ENCODE measurements at places on chromosomes 4 and X.

- no peak for DNase-seq
Observed at GRCh38 chr4:41028392-41029076, 185.8 kb downstream of the APBB2 start.

DNA sequence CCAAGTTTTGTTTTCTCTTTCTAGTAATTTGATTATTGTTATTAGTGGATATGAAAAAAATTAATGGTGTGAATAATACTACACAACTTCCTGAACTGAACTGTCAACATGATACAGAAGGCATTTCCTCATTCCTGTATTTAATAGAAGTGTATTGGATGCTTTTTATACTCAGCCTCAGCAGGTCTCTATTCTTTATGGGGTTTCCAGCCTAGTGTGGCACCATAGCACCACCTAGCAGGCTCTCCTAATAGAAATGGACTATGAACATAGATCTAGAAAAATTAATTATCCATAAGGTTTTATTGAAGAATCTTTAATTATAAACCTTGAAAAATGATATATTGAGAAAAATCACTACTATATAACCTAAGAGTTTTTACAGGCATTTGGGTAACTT is 52.4 kb downstream of the GLRB start:
- no peak for DNase-seq

DNA sequence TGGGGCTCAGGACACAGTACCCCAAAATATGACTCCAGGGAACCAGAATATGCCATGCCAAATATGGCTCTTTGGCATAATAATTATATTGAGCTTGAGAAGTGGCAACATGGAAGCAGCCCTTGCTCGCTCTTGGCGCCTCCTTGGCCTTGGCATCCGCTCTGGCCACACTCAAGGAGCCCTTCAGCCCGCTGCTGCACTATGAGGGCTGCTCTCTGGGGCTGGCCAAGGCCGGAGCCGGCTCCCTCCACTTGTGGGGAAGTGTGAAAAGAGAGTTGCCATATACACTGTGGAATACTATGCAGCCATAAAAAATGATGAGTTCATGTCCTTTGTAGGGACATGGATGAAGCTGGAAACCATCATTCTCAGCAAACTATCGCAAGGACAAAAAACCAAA is 18.4 kb upstream of the HERC6 start:
- DNase-seq: no peak

- no peak for DNase-seq
Observed at GRCh38 chrX:18426004-18426320, 554 bp downstream of the CDKL5 start.

- no peak for DNase-seq
Observed at GRCh38 chrX:149648932-149649331, 17.3 kb upstream of the TMEM185A start.

DNA sequence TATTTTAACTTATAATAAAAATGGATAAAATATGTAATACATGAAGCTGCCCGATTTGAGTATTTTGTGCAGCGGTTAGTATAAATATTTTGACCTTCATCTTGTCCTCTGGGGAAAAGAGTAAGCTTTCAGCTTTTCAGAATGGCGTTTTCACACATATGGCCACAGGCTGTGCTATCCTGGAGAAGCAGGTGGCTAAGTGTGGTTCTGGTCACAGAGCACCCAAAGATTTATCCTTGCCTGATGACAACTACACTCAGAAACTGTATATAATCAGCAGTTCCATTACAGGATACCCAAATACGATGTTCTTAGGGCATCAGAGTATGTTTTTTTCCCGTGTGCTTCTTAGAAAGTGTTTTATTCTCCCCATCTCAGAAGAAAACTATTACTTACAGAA is 42.3 kb upstream of the ANK2 start:
- DNase-seq: no peak

DNA sequence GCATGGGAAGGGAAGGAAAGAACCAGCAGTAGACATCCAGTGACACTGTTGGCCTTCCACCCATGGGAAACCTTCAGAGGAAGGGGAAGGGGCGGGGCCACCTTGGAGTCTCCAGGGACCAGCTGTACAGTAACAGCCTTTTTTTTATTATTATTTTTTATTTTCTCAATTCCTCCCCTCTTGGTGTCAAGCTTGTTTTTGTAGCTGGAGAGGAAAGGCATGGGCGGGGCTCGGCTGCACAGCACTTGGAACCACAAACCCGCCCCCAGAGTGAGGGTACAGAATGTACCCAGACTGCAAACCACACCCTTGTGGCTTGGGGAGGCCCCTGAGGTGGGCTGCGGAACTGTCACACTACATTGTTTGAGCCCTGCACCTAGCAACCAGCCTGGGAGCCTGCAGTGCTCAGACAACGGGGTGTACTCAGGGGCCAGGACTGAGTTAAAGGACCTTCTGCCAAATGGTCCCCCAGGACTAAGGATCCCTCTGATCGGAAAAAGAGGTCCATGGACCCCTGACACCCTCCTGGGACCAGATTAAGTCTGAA is 45.7 kb downstream of the PRPS1 start:
- DNase-seq: peak; percentile 63

DNA sequence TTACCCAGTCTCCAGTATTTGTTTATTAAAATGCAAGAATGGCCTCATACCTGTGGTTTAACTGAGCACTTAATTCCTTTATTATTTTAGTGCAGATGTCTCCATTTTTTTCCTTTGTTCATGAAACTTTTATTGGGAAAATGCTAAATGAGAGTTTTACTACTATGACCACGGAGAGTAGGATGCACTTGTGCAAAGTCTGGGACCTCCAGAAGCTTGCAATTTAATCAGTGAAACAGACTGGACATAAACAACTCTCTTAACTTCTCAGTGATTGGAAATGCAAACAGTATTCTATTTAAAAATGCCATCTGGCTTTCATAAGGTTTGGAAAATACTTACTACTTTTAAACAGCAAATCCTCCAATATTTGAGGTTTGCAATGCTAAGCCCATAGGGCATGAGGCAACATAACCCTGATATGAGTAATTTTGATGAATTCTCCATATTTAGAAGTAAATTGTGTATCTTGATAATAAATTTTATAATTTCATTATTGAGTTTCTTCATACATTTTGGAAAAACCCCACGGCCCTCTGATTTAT is 718.7 kb upstream of the MAGEB2 start:
- DNase-seq: no peak

DNA sequence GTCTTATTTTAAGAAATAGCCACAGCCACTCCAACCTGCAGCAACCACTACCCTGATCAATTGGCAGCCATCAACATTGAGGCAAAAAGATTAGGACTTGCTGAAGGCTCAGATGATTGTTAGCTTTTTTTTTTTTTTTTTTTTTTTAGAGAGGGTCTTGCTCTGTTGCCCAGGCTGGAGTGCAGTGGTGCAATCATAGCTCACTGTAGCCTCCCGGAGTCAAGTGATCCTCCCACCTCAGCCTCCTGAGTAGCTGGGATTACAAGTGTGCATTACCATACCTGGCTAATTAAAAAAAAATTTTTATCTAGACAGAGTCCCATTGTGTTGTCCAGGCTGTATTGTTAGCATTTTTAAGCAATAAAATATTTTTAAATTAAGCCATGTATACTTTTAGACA is 26.5 kb downstream of the RHOH start:
- no peak for DNase-seq

GRCh38 chrX:78532363-78532762 is 126.8 kb downstream of the RTL3 start:
- DNase-seq: no peak

DNA sequence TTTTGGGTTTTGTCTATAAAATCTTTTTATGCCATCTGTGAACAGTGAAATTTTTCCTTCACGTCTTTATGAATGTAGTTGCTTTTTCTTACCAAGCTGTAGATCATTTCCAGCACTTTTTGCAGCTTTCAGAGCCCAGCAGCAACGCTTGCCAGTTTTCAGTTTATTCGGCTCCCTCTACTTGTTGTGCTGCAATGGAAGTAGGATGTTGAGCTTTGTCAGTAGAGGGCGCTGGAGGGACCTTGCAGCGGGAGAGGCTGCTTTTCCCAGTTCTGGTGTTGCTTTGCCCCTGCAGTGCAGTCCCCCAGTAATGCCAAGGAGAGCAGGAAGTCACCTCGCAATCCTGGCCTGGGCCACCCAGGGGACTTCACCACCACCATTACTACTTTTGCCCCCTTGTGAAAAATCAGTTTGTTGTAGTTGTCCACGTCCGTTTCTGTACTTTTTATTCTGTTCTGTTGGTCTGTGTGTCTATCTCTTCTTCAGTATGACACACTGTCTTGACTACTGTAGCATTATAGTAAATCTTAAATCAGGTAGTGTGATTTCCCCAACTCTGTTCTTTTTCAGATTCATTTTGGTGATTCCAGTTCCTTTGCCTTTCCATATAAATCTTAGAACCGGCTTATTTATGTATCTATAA is 21.8 kb downstream of the CMC4 start:
- peak; percentile 56 for DNase-seq

DNA sequence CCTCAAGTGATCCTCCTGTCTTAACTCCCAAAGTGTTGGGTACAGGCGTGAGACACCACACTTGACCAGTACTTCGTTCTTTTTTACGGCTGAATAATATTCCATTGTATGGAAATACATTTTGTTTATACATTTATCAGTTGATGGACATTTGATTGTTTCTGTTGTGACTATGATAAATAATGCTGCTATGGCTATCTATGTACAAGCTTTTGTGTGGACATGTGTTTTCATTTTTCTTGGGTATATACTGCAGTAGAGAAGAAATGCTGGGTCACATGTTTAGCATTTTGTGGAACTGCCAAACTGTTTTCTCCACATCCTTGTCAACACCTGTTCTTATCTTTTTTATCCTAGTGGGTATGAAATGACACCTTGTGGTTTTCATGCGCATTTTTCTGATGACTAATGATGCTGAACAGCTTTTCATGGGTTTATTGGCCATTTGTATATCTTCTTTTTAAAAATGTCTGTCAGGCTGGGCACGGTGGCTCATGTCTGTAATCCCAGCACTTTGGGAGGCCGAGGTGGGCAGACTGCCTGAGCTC is 37.3 kb downstream of the SAT1 start:
- no peak for DNase-seq

DNA sequence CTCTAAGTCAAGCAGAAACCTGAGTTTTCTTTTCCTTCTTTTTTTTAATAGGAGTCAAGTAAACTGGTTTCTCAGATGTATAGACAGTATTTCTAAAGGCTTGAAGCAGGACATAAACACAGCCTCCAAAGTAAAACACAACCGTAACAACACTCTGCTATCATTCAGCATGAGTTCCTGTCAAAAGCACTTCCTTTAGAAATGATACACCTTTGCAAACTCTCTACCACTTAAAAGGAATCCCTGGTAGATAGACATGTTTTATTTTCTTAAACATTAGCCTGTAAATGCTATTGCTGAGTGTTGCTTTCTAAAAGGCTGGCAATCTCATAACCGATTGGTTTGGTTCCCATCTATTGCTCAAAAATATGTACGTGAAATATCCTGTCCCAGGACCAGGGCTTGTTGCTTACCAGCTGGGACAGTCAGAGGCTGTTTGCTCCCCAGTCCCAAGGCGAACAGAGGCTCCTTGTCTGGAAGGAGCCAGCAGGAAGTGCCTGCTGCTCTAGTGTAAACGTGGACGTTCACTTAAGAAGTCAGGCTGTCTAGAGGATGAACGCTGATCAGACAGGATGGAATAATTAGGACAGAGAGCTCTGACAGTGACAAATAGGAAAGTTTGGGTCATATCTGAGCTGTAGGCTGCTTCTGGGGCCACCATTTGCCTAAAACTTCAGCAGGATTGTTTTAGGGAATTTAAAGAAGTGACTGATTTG is 173.9 kb upstream of the KLF3 start:
- DNase-seq: no peak

- DNase-seq: no peak
Observed at GRCh38 chr4:6160536-6160935, 39.8 kb downstream of the JAKMIP1 start.

GRCh38 chr4:121270389-121270788 is 106.3 kb upstream of the TNIP3 start:
- DNase-seq: peak; percentile 42

DNA sequence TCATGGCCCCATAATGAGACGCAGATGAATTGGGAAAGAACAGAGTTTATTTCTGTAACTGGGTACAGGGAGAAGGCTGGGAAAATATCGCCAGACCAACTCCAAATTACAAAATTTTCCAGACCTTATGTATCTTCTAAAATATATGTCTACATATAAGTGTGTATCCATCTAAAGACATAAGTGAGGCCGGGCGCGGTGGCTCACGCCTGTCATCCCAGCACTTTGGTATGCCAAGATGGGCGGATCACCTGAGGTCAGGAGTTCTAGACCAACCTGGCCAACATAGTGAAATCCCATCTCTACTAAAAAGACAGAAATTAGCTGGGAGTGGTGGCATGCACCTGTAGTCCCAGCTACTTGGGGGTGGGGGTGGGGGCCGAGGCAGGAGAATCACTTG is 11.7 kb upstream of the DHRSX start:
- no peak for DNase-seq

- no peak for DNase-seq
Observed at GRCh38 chr4:55284331-55284730, 61.7 kb upstream of the SRD5A3 start.

DNA sequence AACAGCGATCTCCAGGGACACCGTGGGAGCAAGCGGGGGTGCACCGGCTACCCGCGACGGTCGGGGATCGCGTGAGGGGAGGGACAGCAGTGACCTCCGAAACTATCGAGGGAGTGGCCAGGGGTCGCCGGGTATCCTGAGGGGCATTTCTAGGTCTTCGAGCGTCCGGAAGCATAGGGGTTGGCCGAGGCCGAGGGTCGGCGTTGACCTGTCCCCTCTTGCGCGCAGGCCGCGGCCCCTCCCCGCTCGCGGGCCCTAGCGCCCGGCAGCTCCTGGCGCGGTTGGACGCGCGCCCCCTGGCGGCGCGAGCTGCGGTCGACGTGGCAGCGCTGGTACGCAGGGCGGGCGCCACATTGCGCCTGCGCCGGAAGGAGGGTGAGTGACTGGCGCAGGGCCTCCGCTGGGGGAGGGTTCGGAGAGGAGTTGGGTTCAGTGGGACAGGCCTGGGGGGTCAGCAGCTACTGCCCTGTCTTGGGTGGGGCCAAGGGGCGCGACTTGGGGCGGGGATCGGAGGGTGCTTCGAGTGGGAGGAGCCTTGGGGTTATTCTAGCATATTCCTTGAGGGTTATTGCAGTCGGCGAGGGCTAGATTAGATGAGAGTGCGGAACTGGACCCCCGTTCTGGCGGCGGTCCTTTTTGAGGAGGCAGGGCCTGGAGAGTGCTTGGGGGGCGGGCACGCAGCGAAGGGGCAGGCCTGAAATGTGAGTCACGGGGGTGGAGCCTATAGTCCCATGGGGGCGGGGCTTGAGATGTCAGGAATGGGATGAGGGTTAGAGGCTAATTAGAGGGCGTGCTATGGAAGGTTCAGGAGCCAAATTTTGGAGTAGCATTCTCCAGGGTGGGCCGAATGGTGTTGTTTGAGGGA is 1.2 kb downstream of the MAGIX start:
- peak; percentile 84 for DNase-seq

Measured in inflammatory macrophage treated with lipopolysaccharide for 4 hours (primary cell).